Occipital lobe (tissue), 3 donors: ENCODE measurements at places on chromosomes 16 and 17. TPM values are rescaled to one million over a fixed set of nuclear protein-coding genes. Genes with fewer than 3 reads are reported as not detected.
A peak's percentile ranks its signal among the peaks of the same experiment; 100 is the strongest.

DNA sequence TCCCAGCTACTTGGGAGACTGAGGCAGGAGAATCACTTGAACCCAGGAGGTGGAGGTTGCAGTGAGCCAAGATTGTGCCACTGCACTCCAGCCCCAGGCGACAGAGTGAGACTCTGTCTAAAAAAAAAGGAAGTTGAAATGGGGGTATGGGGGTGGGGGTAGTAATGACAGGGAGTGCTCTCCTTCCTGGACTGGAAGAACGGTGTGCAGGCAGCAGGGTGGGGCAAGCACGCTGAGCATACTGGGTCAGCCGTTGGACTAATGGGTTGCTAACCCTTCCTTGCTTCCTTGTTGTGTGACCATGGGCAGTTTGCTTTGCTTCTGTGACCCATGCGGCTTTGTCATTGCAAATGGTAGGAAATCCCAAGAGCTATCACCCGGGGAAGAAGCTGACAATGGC is 16.5 kb downstream of the KATNIP start:
- DNase-seq: no peak

GRCh38 chr17:50498021-50498874 is 10.0 kb upstream of the MYCBPAP start:
- no peak for DNase-seq

DNA sequence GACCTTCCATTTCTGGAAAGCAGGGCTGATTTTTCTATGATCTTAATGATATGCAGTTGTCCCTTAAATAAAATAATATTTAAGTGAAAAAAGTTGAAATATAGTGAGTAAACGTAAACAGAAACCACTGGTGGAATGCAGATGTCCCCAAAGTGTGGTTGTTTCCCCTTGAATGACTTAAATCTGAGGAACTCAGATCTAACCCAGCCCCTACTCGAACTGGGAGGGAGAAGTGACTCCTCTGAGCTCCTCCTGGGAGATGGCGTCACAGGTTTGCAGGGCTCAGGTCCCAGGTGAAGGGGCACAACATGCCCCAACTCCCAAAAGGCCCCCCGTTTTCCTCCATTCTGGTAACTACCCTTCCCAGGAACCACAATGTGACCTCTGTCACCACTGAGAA is 142.8 kb downstream of the IRF8 start:
- no peak for DNase-seq

DNA sequence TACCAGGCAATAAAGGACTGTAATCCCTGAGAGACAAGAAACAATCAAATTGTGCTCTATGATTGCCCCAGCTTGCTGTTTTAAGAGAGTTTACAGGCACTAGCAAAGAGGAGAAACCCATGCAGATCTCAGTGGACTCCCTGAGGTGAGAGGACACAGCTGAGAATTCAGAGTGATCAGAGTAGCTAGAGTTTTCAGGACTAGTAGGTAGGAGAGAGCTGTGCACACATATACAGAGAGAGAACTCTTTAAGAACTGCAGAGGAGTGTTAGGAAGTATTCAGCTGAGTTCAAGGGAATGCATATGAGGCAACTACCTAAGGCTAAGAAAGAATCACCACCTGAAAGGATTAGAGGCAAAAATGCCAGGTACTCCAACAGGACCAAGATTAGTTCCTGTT is 904.8 kb downstream of the CDH8 start:
- no peak for DNase-seq

GRCh38 chr16:48608871-48609651 is 919 bp downstream of the N4BP1 start:
- DNase-seq: peak; percentile 59

DNA sequence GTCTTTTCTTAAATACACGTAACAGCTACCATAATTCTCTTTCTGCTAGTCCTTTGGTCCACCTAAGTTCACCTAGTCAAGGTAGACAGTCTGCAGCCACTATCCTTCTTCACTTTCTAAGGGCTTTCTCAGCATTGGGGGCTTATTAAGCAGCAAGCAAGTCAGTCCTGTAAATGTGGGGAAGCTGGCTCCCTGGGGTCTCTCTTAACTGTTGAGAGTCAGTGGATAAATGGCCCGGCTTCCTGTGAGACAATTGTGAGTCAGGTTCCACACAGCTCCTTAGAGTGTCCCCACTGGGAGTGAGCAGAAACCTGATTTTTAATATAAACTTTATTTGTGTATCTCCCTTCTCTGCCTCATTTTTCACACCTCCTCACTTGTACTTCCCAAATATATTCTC is 132.1 kb downstream of the CDH13 start:
- DNase-seq: no peak

DNA sequence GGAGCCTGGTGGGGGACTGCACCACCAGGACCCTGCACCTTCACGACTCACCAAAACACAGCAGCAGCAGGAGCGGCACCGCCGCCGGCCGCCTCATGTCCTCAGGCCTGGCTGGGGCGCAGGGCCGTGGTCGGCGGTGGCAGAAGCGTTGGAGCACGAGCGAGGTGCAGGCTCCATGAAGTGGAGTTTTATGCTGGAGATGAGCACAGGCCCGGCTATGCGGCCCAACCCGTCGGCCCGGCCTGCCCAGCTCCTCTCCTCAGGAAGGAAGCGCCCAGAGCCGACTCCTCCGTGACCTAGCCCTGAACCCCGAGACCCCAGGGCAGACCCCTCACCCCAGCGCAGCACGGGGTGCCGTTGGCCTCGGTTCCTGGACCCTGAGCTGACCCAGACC is at the start of gene PRSS27:
PRSS27 (minus strand) TSS at position 161 of the 394 bp plus-strand sequence; CDS start at position 97, 64 bp downstream.
- no peak for DNase-seq

- no peak for DNase-seq
Observed at GRCh38 chr17:40518401-40519088, 17.1 kb upstream of the TNS4 start.

GRCh38 chr16:85448557-85449190 is 164.4 kb upstream of the GSE1 start:
- no peak for DNase-seq

- DNase-seq: no peak
Observed at GRCh38 chr16:53224951-53225533, 170.3 kb downstream of the CHD9 start.

Gene GDPD3
- total RNA-seq: 0.47 TPM

Gene CES5A
- 0.16 TPM for total RNA-seq

Gene CACNG4
- total RNA-seq: 44.5 TPM

Gene CCL5
- total RNA-seq: 0.47 TPM

Gene KRTAP1-5
- total RNA-seq: not detected

Gene OTOA
- total RNA-seq: 1.1 TPM

Gene DBNDD1
- total RNA-seq: 12.3 TPM

Gene TSNAXIP1
- total RNA-seq: 3.7 TPM
